ENCODE measurements at places on chromosomes 2 and 18. TPM values are rescaled to one million over a fixed set of nuclear protein-coding genes. Genes with fewer than 3 reads are reported as not detected.

DNA sequence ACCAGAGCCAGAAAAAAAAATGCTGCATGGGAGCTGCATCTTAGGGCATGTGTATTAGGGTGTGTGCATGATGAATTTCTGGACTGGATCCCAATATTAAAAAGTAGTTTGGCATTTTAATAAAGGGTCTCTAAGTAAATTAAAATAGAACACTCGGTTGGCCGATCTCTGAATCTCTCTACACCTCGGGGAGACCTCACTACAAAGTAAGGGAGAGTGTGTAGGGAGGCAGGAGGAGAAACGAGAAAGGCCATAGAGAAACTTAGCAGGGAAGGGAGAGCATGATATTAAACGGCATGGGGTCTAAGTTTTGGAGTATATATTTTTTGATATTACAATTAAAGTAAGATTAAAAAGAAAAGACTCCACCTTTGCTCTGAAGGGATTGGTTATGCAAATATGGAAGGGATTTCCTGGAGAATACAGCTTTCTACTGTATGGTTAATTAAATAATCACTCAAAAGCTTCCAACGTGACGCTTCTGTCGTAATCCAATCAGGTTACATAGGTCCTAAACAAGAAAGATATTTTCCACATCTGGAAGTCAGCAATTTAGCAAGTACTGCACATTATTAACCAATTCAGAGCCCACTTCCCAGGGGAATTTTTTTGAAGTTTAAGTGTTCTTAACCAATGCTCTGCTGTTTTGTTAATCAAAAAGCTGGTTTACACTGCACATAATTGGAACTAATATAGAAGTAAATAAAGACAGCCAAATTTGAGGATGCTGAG is 1.0 kb upstream of the ZEB2 start:
- H3K27ac ChIP-seq, result no peak overlapping the region
- H3K27me3 ChIP-seq, result peaks cover 10% of the 10 kb centered on the region
- no peaks in the 10 kb centered on the region for H3K36me3 ChIP-seq

SCYGR4 gene
- total RNA-seq, result not detected

DNA sequence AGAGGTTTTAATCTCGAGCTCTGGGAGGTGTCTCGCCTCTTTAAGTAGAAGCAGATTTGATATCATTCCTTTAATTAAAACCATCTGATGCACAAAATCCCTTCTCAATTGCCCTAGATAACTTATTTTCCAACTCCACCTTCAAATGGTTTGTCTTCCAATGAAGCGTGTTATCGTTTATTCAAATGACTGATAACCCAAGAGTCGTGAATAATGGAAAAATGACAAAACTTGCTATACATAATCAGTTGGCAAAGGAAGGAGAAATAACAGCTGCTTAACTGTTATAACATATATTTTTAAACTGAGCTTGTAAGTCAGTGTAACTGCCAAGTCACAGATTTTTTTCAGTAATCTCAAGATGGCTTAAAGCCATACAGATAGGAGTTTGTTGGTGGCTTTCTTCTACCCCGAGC is 144.6 kb downstream of the QPCT start:
- H3K27me3 ChIP-seq, result no peaks in the 10 kb centered on the region
- no peak for DNase-seq
- no peaks in the 10 kb centered on the region for H3K4me1 ChIP-seq
- no peaks in the 10 kb centered on the region for H3K36me3 ChIP-seq
- H3K27ac ChIP-seq, result no peak overlapping the region
- no peak overlapping the region for H3K4me3 ChIP-seq

CCDC74A gene
- 3.4 TPM for total RNA-seq

DNAJC5G gene
- total RNA-seq, result not detected

GRCh38 chr2:142980246-142981068 is 103.0 kb downstream of the KYNU start:
- DNase-seq, result peak; percentile 37
- H3K4me3 ChIP-seq, result no peak overlapping the region
- peaks cover 32% of the 10 kb centered on the region for H3K4me1 ChIP-seq

DNA sequence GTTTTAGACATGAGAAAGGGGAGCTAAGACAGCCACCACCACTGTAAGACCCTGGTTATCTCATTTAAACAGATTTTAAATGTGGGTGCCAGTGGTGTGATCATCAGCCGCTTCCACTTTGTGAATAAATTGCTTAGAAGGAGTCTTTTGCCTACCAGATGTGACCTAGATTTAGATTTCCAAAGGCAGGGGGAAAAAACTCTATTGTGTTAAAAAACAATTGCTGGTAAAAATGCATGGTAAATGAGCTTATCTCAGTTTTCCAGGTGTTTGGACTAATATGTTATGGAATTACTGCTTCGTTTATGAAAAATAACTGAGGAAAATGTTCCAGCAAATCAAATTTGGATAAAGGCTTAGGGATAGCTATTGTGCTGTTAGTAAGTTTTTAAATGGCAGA is 466.3 kb upstream of the RAB12 start:
- no peak for DNase-seq
- no peaks in the 10 kb centered on the region for H3K27me3 ChIP-seq
- H3K27ac ChIP-seq, result no peak overlapping the region
- H3K4me3 ChIP-seq, result no peak overlapping the region

DNA sequence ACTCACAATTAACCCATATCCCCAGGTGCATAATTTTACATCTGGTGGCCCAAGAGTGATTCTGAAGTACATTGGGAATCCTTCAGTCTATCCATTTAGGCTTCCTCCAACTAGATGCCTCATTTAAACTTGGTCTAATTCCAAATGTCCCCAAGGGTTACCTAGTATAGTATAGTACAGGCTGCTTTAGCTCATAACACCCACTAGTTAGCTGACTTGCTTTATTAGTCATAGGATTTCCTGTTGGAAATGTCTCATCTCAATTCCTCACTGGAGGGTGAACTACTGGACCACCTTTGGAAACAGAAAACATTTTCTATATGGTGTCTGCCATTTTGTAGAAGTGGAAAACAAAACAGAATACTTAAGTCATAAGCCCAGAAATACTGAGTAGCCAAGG is 202.5 kb upstream of the SESTD1 start:
- no peak overlapping the region for H3K4me3 ChIP-seq
- no peaks in the 10 kb centered on the region for H3K36me3 ChIP-seq
- H3K27ac ChIP-seq, result no peak overlapping the region
- no peak for DNase-seq
- no peaks in the 10 kb centered on the region for H3K27me3 ChIP-seq

DNA sequence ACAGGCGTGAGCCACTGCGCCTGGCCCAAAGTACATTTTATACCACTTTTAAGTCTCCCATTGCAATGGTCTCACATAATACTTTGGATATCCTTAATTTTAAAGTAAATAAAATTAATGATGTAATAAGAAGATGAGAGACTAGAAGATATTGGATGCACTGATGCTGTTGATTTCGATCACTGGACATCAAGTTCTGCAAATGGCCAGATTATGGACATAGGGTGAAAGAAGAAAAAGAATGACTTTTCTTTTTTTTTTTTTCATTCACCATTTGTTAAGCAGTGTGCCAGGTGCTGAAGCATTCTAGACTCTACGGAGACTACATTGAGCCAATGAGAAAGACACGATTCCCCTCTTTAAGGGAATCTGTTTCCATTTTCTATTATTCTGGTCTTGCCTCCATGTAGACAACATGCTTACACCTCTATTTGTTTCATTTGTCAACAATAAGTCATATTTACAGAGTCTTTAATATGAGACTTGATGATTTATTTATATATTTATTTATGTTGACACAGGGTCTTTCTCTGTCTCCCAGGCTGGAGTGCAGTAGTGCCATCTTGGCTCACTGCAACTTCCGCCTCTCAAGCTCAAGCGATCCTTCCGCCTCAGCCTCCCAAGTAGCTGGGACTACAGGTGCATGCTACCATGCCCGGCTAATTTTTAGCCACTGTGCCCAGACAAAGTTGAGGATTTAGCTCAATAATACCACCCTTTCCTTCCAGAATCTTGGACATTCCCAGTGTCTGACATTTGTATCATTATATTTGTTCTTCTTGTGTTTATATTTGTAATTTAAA is 23.7 kb downstream of the FN1 start:
- H3K27me3 ChIP-seq, result no peaks in the 10 kb centered on the region
- 0 out of 2 replicates have a peak overlapping the region, but pooled peaks have one; percentile 2 for H3K4me3 ChIP-seq
- peaks cover 38% of the 10 kb centered on the region for H3K4me1 ChIP-seq
- H3K27ac ChIP-seq, result peak overlapping the region; percentile 82

DNA sequence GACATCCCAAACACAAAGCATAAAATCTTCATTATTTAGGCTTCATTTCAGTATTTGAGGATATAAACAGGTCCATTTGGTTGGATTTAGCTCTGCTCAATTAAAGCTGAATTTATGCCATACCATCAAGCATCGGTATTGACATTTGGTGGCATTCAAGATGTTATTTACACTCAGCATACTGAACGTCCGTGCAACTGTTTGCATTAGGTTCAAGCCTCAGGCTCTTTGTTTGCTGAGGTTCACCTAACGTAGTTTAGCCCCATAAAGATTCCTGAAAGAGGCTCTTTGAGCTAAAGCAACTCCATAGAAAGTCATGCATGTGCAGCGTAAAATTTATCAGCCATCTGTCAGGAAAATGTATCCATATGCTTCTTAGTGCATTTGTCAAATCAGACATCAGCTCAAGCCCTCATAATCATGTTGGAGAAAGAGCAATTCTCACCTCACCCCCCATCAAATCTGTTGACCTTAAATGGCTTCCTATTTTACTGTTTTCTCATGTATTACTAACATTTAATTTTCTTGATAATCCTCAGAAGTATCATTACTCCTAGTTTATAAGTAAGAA is 366.9 kb downstream of the EPHA4 start:
- no peak for DNase-seq
- 0 out of 2 replicates have a peak, but pooled peaks cover 3% of the 10 kb centered on the region for H3K4me1 ChIP-seq
- H3K27ac ChIP-seq, result no peak overlapping the region
- no peaks in the 10 kb centered on the region for H3K36me3 ChIP-seq
- no peak overlapping the region for H3K4me3 ChIP-seq

GRCh38 chr2:84519332-84519957 is 3.1 kb downstream of the DNAH6 start:
- DNase-seq, result no peak
- H3K36me3 ChIP-seq, result no peaks in the 10 kb centered on the region
- H3K27ac ChIP-seq, result no peak overlapping the region
- no peaks in the 10 kb centered on the region for H3K4me1 ChIP-seq

GRCh38 chr18:8052237-8052701 is 485.2 kb downstream of the PTPRM start:
- no peaks in the 10 kb centered on the region for H3K27me3 ChIP-seq
- H3K27ac ChIP-seq, result no peak overlapping the region
- H3K4me1 ChIP-seq, result peaks cover 17% of the 10 kb centered on the region
- no peak for DNase-seq
- no peak overlapping the region for H3K4me3 ChIP-seq

FKBP7 gene
- total RNA-seq, result 3.8 TPM

- H3K27ac ChIP-seq, result no peak overlapping the region
- no peak overlapping the region for H3K4me3 ChIP-seq
- no peaks in the 10 kb centered on the region for H3K27me3 ChIP-seq
- H3K4me1 ChIP-seq, result peaks cover 25% of the 10 kb centered on the region
- H3K36me3 ChIP-seq, result no peaks in the 10 kb centered on the region
- no peak for DNase-seq
Measured at GRCh38 chr2:29050591-29050990, 23.7 kb downstream of the PCARE start.

DNA sequence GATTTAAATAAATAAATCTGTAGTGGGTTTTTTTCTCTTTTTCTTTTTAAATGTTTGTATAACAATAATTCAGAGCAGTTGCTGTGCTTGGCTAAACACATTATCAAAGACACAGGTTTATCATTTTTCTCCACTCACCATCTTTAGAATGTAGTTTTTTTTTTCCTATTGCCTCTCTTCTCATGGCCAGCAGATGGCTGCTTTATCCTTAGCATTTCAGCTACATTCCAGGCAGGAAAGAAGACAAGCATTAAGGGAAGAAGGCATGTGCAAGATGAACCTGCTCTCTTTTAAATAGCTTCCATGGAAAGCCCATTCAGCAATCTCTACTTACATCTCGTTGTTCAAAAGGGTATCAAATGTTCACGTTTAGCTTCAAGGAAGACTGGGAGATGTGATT is 42.6 kb downstream of the ARHGAP15 start:
- DNase-seq, result no peak
- H3K27me3 ChIP-seq, result no peaks in the 10 kb centered on the region
- no peak overlapping the region for H3K27ac ChIP-seq

GRCh38 chr18:74063023-74063422 is 84.6 kb downstream of the FBXO15 start:
- no peaks in the 10 kb centered on the region for H3K36me3 ChIP-seq
- H3K27ac ChIP-seq, result no peak overlapping the region
- H3K4me3 ChIP-seq, result no peak overlapping the region
- H3K27me3 ChIP-seq, result peaks cover 32% of the 10 kb centered on the region

GRCh38 chr2:45394842-45395241 is 216.2 kb downstream of the SRBD1 start:
- DNase-seq, result no peak
- peaks cover 10% of the 10 kb centered on the region for H3K36me3 ChIP-seq
- no peak overlapping the region for H3K27ac ChIP-seq
- no peaks in the 10 kb centered on the region for H3K4me1 ChIP-seq

FBLN7 gene
- total RNA-seq, result 0.70 TPM
